ENCODE measurements at places on chromosomes 3 and 15.

GRCh38 chr3:20325563-20325962, 139.6 kb upstream of the SGO1 start:
- no peak for DNase-seq

DNA sequence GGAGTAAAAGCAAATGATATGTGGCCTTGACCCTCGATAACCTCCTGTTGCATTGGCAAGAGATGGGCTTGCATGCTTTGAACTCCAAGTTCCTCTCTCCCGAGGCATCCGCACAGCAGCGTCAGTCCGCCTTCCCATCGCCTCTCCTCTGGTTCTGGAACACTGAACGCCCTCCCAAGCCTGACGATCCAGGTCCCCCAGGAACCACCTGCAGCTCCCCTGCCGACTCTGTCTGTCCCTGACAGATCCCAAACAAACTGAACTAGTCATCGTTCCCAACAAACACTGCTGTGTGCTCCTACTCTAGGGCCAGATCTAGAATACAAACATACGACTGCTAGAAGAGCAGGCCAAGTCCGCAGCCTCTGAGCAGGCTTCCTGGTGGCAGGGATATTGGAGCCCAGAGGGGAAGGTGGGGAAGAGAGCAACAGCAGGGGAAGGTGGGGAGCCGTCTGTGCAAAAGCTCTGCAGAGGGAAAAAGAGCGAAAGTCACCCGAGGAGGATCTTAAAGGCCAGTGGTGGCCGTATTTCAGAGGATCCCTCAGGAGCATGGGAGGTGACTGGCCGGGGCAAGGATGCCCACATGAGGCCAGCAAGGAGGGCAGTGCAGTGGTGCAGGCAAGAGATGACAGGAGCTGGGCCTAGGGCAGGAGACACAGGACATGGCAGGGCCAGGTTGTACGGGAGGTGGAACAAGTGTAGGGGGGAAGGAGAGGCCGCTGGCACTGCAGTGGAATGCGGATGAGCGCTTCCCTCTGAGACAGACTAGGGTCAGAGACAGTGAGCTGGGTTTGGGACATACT, 50.8 kb downstream of the PCSK6 start:
- DNase-seq = no peak

DNA sequence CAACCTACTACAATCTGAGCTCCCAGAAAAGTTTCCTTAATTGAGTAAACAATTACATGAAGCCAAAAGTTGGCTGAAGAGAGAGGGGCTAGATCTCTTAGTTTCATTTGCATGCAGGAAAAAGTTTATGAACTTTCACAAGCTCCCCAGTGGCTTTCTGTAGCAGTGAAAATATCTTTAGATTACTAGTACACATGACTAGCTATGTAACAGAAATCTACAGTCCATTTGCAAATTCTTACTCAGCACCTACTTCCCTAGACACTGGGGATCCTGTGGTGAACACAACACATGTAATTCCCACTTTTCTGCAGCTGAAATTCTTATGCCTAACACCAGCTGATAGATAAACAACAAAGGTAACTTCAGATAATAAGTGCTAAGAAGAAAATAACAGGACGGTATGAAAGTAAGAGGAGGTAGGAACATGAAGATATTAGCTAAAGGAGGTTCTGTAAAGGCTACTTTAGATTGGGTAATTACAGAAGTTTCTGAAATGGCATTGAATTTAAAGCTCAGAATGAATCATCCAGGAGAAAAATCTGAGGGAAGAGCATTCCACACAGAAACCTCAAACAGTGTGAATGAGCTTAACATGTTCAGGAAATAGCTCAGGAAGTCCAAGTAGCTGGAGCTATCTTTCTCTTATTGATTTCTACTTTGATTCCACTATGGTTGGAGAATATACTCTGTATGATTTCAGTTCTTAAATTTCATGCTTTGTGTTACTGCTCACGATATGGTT, 204.8 kb downstream of the MAGI1 start:
- DNase-seq = no peak

GRCh38 chr3:151445273-151446001, 15.4 kb downstream of the IGSF10 start:
- peak; percentile 76 for DNase-seq

- DNase-seq = no peak
These were observed 67.2 kb downstream of the BOC start for GRCh38 chr3:113278599-113278955.

All from AG04449 (cell line).